ENCODE measurements at places on chromosomes 5 and 9.

GRCh38 chr5:172591636-172592035 is 49.4 kb upstream of the NEURL1B start:
- no peak for DNase-seq

- peak; percentile 14 for DNase-seq
Observed at GRCh38 chr5:74281166-74281565, 359.4 kb downstream of the ENC1 start.

- peak; percentile 58 for DNase-seq
Observed at GRCh38 chr5:123671042-123671441, 159.1 kb downstream of the CSNK1G3 start.

DNA sequence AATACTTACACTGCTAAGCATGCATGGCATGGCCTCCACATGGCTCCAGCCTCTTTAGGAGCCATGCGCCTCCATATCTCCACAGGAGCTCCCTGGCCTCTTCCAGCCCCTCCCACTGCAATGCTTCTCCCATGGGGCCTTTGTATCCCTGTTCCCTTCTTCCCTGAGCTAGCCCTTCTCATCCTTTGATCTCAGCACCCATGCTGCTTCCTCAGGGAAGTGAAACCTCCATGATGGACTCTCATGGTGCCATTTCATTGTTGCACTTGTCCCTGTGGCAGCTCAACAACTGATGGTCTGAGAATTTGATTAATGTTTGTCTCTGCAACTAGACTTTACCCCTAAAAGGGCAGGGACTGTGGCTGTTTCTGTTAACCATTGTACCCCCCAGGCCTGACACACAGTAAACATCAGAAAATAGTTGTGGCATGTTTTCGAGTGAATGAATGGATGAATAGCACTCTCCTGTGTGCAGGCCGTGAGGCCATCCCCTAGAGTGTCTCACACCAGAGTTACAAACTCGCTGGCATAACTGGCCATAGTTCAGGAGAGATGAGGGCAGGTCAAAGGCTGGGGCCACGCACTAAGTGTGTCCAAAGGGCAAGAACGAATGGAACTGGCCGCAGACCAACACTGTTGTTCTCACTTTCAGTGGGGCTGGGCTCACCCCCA is 6.6 kb downstream of the IDNK start:
- no peak for DNase-seq

- DNase-seq: no peak
Observed at GRCh38 chr5:176632745-176633144, 2.3 kb downstream of the EIF4E1B start.

GRCh38 chr5:15592728-15593127 is 92.7 kb downstream of the FBXL7 start:
- DNase-seq: no peak

DNA sequence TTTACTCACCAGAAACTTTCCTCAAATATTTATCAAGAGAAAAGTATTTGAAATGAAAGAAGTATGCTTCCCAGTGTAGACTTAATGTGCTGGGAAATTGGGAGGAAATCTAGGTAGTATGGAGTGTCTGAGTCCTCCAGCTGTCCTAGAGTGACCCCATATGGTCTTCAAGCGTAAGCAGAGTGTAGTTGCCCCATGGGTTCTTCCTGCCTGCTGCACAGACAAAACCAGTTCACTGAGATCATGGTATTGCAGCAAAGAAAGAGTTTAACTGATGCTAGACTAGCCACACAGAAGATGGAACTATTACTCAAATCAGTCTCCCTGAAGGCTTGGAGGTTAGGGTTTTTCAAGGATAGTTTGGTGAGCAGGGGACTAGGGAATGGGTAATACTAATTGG is 114.9 kb upstream of the PRLR start:
- no peak for DNase-seq

- DNase-seq: no peak
Observed at GRCh38 chr5:176133289-176133870, 104.8 kb upstream of the SIMC1 start.

DNA sequence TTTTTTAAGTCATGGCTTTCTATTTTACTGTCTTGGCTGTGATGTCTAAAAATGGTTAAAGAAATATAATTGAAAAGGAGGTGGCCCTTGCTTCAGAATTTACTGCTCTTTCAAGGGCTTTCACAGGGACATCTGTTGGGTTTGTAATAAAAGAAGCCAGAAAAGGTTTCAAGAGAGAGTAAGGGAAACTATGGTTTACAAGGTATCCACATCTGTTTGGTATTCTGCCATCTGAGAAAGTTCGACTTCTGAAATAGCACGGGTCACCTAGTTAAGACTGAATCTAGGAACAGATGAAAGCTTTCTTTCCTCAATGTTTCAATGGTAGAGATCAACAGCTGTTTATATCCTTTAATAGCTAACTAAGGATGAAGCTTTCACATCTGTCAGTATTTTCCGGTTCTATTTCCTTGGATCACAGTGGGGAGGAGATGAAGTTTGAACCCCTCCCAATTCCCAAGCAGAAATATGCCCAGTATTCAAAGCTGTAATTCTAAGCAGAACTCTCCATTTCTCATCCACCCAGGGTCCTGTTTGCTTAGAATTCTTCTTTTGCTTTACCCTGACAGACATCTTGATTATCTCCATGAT is 72.8 kb upstream of the IFNK start:
- no peak for DNase-seq

GRCh38 chr9:26012797-26013196 is 334.6 kb upstream of the TUSC1 start:
- no peak for DNase-seq

DNA sequence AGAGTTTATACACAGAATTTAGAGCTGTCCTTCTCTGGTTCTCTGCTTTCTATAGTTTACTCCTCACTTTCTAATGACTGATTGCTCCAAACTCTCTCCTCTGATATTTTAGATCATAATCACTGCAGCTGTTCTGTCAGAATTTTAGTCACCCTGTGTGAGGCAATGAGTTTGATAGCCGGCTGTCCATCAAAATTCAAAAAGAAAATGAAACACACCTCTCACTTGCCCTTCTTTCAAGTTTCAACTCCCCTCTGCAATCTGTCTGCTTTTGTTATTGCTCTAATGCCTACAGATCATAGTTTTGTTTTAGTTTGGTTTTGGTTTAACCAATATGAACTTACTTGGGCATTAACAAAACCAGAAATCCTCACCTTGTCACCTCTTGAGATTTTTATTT is 23.3 kb upstream of the ABLIM3 start:
- DNase-seq: no peak

DNA sequence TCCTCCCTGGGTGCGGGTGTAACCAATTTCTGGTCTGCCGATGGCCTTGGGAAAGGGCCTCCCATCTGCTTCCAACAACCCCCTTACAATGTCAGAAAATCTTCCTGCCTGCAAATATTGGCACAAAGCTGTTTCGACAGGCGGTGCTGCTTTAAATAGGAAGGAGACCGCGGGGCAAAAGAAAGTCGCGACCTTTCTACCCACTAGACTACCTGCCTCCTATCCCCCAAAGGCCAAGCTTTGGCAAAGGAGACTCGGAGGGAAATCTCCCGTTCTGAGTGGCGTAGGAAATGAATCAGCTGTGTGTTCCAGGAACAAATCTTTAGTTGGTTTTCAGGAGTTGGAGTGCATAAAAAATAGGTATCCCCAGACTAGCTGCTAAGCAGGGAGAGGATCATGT is 36.8 kb upstream of the NFIB start:
- DNase-seq: peak; percentile 26

DNA sequence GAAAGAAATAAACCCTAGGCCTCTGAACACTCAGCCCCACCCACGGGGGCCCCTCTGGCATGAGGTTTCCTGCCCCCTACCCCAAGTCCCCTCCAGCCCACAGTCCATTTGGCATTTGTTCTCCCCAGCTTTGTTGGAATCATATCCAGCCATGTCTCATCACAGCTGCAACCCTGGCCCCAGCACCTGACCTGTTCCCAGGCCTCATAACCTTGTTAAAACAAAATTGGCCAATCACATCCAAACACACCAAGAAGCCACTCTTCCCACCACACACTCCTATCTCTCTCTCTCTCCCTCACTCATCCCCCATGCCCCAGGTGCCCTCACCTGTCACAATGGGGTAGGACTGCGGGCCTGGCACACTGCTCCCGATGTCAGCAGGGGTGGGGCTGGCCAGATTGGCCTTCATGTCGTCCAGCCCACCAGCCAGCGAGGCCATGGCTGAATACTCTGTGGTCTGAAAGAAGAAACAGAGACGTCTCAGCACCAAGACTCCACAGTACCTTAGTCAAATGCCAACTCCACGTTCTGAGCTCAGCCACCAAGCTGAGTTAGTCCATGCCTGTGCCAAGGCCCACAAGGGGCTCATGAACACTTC is 110.9 kb downstream of the PAX5 start:
- DNase-seq: no peak

- peak; percentile 42 for DNase-seq
Observed at GRCh38 chr9:89593727-89594427, 10.9 kb upstream of the GADD45G start.
